ENCODE measurements at places on chromosomes 1 and 21. TPM values are rescaled to one million over a fixed set of nuclear protein-coding genes. Genes with fewer than 3 reads are reported as not detected.
A peak's percentile ranks its signal among the peaks of the same experiment; 100 is the strongest.

SMIM1 gene
- 54.6 TPM for total RNA-seq

CGN gene
- 3.3 TPM for total RNA-seq

- no peak overlapping the region for H3K27ac ChIP-seq
- DNase-seq: no peak
- no peaks in the 10 kb centered on the region for H3K27me3 ChIP-seq
- H3K36me3 ChIP-seq: no peaks in the 10 kb centered on the region
Measured at GRCh38 chr1:204382714-204383083, 23.0 kb upstream of the PLEKHA6 start.

DNA sequence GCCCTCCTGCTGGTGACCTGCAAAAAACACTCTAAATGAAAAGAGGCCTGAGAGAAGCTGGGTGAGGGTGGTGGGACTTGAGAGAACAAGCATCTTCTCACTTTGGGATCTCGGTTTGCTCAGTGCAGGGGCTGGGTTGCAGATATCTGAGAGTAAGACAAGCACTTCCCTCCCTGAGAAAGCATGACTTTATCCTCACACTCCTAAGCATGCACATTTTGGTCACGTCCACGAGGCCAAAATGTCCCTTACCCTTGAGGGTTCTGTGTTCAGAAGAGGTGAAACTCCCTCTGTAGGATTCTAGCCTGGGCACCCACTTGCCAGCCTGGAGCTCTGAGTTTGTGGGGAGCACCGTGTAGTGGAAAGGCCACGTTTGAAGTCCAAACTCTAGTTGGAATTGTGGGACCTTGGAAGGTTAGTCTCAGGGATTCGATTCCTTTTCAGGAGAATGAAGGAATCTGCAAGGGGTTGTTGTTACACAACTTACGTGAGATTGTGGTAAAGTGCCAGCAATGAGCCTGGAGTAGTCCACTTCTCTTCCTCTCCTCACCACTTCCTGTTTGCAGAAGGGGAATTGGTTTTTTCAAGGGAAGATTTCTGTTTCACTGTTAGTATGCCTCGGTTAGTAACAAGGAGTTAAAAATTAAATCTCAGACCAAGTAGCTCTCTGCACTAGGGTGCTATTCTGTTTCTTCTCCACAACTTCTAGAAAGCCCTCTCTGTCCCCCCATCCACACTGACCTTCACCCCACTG lies 3.0 kb downstream of the FCAMR start:
- H3K27me3 ChIP-seq: no peaks in the 10 kb centered on the region
- H3K27ac ChIP-seq: no peak overlapping the region
- H3K4me1 ChIP-seq: no peaks in the 10 kb centered on the region
- no peaks in the 10 kb centered on the region for H3K36me3 ChIP-seq

DNA sequence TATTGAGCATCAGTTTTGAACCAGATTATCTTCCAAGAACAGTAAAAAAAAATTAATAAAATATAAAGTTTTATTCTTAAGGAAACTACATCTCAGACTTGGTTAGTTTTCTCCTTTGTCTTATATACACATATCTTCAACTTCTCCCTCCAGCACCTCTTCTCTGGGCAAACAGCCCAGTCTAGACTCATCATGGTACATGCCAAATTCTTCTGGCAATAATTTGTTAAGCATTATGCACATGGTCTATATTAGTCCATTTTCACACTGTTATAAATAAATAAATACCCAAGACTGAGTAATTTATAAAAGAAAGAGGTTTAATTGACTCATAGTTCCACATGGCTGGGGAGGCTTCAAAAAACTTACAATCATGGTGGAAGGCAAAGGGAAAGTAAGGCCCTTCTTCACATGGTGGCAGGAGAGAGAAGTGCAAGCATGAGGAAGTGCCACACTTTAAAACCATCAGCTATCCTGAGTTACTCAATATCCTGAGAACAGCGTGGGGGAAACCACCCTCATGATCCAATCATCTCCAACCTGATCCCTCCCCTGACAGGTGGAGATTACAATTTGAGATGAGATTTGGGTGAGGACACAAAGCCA lies 108.7 kb upstream of the RNPC3 start:
- H3K27me3 ChIP-seq: no peaks in the 10 kb centered on the region
- H3K4me3 ChIP-seq: no peak overlapping the region
- DNase-seq: no peak
- H3K36me3 ChIP-seq: no peaks in the 10 kb centered on the region
- H3K4me1 ChIP-seq: no peaks in the 10 kb centered on the region

NUDT4B gene
- 88.6 TPM for total RNA-seq

GRCh38 chr1:207670997-207671396 lies 26.1 kb downstream of the CR1L start:
- H3K4me3 ChIP-seq: no peak overlapping the region
- H3K27ac ChIP-seq: no peak overlapping the region
- DNase-seq: no peak
- H3K27me3 ChIP-seq: no peaks in the 10 kb centered on the region
- no peaks in the 10 kb centered on the region for H3K36me3 ChIP-seq
- H3K4me1 ChIP-seq: no peaks in the 10 kb centered on the region

DNA sequence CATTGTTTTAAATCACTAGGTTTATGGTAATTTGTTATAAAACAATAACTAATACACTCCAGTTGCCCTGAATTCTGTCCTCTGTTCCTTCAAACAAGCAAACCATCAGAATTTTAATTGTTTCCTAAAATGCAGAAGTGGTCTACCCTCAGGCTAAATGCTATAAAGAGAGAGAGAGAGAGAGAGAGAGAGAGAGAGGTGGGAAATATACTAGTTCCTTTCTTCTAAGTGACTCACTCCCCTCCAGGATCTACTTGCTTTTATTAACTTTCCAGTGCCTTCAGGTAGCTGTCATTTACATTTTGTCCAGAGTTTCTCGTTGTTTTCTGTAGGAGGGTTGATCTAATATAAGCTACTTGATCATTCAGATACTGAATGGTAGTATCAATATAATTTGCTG lies 26.4 kb downstream of the LRRC53 start:
- no peak for DNase-seq
- H3K27me3 ChIP-seq: no peaks in the 10 kb centered on the region
- no peak overlapping the region for H3K27ac ChIP-seq

- H3K27ac ChIP-seq: no peak overlapping the region
- peak; percentile 56 for DNase-seq
- peaks cover 20% of the 10 kb centered on the region for H3K36me3 ChIP-seq
- no peaks in the 10 kb centered on the region for H3K27me3 ChIP-seq
- no peaks in the 10 kb centered on the region for H3K4me1 ChIP-seq
Measured at GRCh38 chr21:42839271-42840231, 39.8 kb downstream of the WDR4 start.

CLDN17 gene
- not detected for total RNA-seq

DNA sequence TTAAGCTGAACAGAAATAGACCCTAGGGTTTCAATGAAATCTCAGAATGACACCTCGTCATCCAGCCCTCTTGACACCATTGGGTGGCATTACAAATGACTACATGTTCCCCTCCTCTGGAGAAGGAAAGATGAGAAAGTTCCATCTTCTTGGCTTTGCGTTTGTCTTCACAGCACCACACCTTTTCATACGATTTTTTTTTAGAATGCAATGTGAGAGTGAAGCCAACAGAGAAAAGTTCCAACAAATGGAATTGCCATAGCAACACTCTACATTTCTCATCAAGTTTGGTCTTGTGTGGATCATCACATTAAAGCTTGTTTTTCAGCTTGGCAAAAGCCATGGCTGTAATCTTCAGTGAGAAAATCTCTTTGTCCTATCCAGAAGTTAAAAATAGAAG lies 183.4 kb upstream of the SNX7 start:
- H3K4me1 ChIP-seq: no peaks in the 10 kb centered on the region
- no peak overlapping the region for H3K27ac ChIP-seq
- H3K27me3 ChIP-seq: no peaks in the 10 kb centered on the region
- no peak overlapping the region for H3K4me3 ChIP-seq
- H3K36me3 ChIP-seq: no peaks in the 10 kb centered on the region

GRCh38 chr1:212814537-212815334 lies 23.0 kb downstream of the TATDN3 start:
- no peaks in the 10 kb centered on the region for H3K27me3 ChIP-seq
- DNase-seq: no peak
- no peak overlapping the region for H3K27ac ChIP-seq
- H3K4me1 ChIP-seq: no peaks in the 10 kb centered on the region
- no peaks in the 10 kb centered on the region for H3K36me3 ChIP-seq

DNA sequence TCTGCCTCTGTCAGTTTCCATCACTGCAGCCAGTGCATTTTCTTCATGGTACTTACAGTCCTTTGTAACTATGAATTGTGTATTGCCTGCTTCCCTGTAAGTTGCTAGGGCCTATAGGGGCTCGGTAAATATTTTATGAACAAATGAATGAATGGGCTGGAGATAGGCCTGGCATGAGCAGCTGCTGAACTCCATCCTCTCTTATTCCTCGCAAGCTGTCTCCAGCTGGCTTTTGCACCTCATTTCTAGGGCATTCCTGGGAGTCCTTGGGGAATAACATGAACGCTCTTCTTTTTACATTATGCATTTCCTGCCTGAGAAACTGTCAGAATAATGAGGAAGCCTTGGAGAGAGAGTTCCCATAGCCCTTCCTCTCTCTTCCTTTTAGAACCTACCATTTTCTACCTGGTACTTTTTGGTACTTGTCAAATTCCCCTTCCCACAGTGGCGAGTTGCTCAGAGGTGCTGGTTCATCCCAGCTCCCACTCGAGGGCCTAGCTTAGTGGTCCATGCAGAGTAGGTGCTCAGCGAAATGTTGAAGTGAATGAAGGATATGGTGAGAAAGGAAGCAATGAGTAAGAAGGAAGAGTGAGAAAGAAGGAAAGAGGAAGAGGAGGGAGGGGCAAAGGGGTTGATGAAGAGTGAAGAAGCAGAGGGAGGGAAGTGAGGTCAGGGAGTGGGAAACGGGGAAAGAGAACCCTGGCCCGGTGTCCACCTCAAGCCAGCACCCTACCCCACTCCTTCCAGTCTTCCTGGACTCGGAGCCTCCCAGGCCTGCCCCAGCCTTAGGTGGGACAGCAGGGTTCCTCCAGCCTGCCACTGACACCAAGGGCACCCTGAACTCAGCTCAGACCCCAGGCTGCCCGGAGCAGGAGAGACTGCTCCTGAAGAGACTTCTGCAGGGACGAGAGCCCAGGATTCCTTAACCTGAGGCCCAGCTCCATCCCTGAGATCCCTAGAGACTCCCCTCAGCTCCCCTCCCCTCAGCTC lies 29.6 kb downstream of the KCNC4 start:
- no peak overlapping the region for H3K4me3 ChIP-seq
- DNase-seq: no peak
- H3K36me3 ChIP-seq: no peaks in the 10 kb centered on the region
- H3K27ac ChIP-seq: no peak overlapping the region
- H3K27me3 ChIP-seq: no peaks in the 10 kb centered on the region
- peaks cover 8% of the 10 kb centered on the region for H3K4me1 ChIP-seq

DNA sequence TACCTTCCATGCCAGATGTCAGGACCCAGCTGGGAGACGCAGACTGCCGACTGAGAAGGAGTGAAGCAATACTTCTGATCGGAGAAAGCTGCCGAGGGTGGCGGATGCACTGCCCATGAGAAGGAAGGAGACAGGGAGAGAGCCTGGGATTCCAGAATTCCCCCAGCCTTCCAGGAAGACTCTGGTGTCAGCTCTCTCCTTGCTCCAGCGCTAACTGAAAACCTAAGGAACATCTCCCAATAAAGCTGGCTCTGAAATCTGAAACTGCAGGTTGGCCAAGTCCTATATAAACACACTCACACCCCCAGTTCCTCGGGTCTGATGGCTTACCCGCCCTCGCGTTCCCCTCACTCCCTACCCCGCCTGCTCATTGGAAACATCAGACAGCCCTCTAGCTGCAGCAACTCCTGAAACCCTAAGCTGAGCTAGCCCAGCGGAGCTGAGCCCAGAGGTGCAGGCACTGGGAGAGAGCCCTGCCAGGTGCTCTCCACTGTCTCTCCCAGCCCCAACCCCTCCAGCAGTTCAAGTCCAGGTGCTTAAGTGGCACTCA lies 52.3 kb downstream of the PLEKHA6 start:
- H3K4me1 ChIP-seq: no peaks in the 10 kb centered on the region
- no peak overlapping the region for H3K27ac ChIP-seq
- DNase-seq: no peak
- no peaks in the 10 kb centered on the region for H3K27me3 ChIP-seq

- H3K27ac ChIP-seq: no peak overlapping the region
- H3K36me3 ChIP-seq: no peaks in the 10 kb centered on the region
- H3K27me3 ChIP-seq: no peaks in the 10 kb centered on the region
- peaks cover 32% of the 10 kb centered on the region for H3K4me1 ChIP-seq
- no peak overlapping the region for H3K4me3 ChIP-seq
Measured at GRCh38 chr1:153882296-153882912, 40.4 kb downstream of the GATAD2B start.

GRCh38 chr1:37325010-37325409 lies 149.4 kb upstream of the ZC3H12A start:
- no peak overlapping the region for H3K4me3 ChIP-seq
- H3K36me3 ChIP-seq: no peaks in the 10 kb centered on the region
- no peak overlapping the region for H3K27ac ChIP-seq
- no peak for DNase-seq
- no peaks in the 10 kb centered on the region for H3K4me1 ChIP-seq
- H3K27me3 ChIP-seq: no peaks in the 10 kb centered on the region

DNA sequence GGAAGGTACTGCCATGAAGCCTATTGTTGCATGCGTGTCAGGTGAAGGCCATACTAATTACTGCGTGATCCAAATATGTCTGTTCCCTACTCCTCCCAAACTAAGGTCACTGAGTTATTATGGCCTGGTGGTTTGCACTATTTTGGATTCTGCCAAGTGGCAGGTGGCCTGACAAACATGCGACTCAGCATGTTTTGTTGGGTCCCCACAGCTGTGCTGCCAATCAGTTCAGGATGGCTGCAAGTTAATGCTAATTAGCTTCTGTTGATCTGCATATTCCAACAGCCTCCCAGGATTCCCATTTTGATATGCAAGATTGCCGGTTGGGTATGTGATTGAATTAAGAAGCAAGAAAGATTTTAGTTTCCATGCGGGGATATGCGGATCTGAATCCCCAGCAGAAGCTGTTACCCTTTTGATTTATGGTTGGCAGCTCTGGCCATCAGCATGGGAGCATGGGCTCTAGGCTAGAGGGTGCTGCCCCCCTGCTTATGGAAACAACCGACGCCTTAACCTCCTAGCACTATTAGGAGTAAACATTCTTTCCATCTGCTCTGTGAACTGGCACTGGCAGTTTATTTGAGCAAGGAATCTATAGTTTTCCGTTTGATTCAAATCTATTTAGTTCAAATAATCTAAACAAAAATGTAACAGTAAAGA lies 429.8 kb upstream of the C1orf87 start:
- H3K4me3 ChIP-seq: no peak overlapping the region
- no peaks in the 10 kb centered on the region for H3K27me3 ChIP-seq
- no peaks in the 10 kb centered on the region for H3K4me1 ChIP-seq
- H3K27ac ChIP-seq: no peak overlapping the region

GRCh38 chr1:20076710-20077461 lies 6.9 kb downstream of the PLA2G5 start:
- H3K4me1 ChIP-seq: peaks cover 3% of the 10 kb centered on the region
- H3K27ac ChIP-seq: no peak overlapping the region
- H3K27me3 ChIP-seq: no peaks in the 10 kb centered on the region
- peak; percentile 38 for DNase-seq
- no peak overlapping the region for H3K4me3 ChIP-seq

VCAM1 gene
- total RNA-seq: 6.4 TPM

OPTC gene
- total RNA-seq: not detected

GRCh38 chr1:11342621-11343032 lies 69.6 kb downstream of the UBIAD1 start:
- H3K4me3 ChIP-seq: no peak overlapping the region
- no peaks in the 10 kb centered on the region for H3K27me3 ChIP-seq
- no peak overlapping the region for H3K27ac ChIP-seq
- no peaks in the 10 kb centered on the region for H3K36me3 ChIP-seq
- DNase-seq: no peak

GRCh38 chr1:6547301-6547700 lies 7.0 kb downstream of the NOL9 start:
- H3K4me1 ChIP-seq: no peaks in the 10 kb centered on the region
- H3K36me3 ChIP-seq: peaks cover 68% of the 10 kb centered on the region
- no peak for DNase-seq
- H3K27me3 ChIP-seq: no peaks in the 10 kb centered on the region

All from right atrium auricular region (tissue), 2 donors.